Smooth muscle cell of the umbilical artery (primary cell): ENCODE measurements at places on chromosomes 6 and 20. TPM values are rescaled to one million over a fixed set of nuclear protein-coding genes. Genes with fewer than 3 reads are reported as not detected.

Gene ARFGEF3
- 0.59 and 1.1 TPM in 2 replicates for total RNA-seq

Gene VWA7
- total RNA-seq: 0.09 TPM in 1 of 2 replicates, not detected in the other

Gene SYNGAP1
- total RNA-seq: 3.9 and 10.1 TPM in 2 replicates

Gene TAGAP
- not detected in 2 replicates for total RNA-seq

Gene NR2E1
- not detected in 2 replicates for total RNA-seq

Gene DTD1
- 56.7 and 78.3 TPM in 2 replicates for total RNA-seq

Gene RSPO4
- total RNA-seq: not detected in 2 replicates

Gene ARMC12
- 0.30 and 0.42 TPM in 2 replicates for total RNA-seq

Gene SLC4A11
- 1.2 and 1.9 TPM in 2 replicates for total RNA-seq

Gene MEP1A
- not detected in 2 replicates for total RNA-seq

Gene REM1
- total RNA-seq: not detected in 2 replicates

Gene DACT2
- not detected in 2 replicates for total RNA-seq

Gene MBOAT1
- 0.59 and 1.6 TPM in 2 replicates for total RNA-seq

Gene PNPLA1
- total RNA-seq: 0.05 TPM in 1 of 2 replicates, not detected in the other

Gene RBM39
- total RNA-seq: 242 and 396 TPM in 2 replicates

Gene TRIM40
- total RNA-seq: not detected in 2 replicates

Gene C20orf144
- total RNA-seq: 0.05 and 0.30 TPM in 2 replicates

Gene MYH7B
- total RNA-seq: 0.05 TPM in 1 of 2 replicates, not detected in the other
